Transverse colon (tissue), 4 donors: ENCODE measurements at places on chromosomes 5 and 9. TPM values are rescaled to one million over a fixed set of nuclear protein-coding genes. Genes with fewer than 3 reads are reported as not detected.

The PCDHGA9 gene
- total RNA-seq = 4.6 TPM

DNA sequence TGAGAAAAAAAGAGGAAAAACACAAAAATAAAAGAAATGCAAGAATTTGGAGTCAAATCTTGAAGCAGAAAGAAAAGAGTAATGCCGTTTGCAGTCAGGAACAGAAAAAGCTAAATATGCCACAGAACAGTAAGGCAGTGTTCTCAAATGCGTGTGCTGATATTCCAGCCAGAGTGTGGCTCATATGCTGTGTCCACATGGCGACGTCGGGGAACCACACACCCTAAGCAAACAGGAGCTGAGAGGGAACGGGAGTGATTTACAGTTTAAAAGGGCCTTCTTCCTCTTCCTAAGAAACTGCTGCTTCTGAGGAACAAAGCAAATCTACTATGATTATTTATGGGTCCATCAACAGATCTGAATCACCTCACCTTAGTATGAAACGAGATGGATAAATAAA lies 42.7 kb downstream of the DDX31 start:
- DNase-seq = peak; percentile 40

DNA sequence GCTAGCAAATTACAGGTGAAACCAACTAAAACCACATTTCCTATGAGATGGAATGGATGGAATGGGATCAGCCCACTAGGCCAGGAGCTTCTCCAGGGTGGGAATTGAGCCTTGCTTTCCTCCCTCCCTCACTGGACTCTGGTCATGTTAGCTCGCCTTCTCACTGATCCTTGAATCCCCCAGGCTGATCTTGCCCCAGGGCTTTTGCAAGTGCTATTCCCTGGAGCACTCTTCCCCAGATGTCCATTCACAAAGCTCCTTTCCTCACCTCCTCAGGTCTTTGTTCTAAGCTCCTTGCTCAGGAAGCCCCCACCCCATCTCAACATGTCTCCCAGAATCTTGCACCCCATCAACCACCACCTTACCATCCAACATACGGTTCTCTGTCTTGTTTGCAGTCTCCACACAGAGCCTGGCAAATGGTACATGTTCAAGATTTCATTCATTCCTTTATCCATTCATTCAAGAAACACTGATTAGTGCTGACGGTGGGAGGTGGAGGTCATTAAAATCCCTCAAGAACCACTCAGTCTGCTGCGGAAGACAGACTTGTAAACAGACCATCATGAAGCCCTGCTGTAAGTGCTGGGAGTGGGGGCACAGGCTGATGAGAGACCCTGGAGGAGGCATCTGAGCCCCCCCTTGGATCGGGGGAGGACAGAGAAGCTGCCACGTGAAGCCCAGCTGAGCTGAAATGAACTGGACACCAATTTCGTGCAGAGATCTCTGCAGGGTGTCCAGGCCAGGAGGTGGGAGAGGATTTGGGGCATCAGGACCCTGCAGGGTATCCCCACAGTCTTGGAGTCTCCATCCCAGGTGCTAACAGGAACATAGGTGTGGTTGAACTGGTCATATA lies 141.7 kb downstream of the BARX1 start:
- no peak for DNase-seq

DNA sequence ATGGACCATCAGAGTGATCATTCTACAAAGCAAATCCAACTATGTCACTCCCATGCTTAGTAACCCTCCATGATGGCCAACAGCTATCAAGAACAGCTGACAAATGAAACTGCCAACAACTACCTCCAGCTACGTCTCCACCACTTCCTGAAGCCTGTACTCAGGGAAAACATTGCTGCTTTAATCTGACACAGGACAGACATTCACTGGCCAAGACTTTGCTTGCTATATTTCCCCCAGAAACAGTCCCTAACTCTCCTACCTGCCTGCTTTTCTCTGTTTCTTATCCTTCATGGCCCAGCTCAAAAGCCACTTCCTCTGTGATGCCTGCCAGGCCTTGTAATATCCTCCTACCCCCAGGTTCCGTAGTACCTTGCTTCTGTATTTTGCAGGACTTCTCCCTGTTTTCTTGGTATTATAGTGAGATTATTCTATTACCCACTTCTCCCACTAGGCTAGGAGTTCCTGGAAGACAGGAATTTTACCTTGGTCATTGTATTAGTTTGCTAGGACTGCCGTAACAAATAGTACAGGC lies 14.7 kb upstream of the RAB14 start:
- DNase-seq = no peak

DNA sequence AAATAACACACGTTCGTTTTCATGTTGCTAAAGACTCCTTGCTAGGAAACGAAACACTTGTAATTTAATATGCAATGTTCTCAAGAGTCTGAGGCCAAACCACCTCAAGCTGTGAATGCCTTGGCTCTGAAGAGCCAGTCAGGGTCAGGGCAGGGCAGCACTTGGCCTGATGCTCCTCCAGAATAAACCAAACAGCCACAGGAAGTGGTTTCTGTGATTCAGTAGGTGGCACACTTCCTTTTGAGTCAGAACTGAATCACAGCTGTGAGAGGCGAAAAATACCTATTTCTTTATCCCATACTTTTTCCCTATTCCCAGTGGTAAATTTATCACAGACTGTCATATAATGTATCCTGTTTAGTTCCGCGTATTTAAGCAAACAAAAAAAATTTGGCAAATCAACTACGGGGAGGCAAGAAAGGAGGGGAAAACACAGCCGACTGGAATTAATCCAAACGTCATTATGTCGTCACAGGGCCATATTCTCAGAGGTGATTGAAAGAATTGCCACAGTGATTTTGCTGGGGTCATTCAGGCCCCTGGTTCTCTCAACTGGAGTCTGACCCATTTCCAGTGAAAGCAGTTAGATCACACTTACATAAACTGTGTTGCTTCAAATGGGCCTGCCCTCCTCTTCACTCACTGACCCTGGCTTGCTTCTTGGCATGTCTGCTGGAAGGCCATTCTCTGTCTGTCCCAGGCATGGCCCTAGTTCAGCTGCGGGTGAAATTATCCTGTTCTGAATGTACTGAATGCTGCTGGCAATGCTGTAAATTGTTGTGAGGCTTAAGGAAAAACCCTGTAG lies 71.2 kb downstream of the ARRDC3 start:
- DNase-seq = peak; percentile 61

GRCh38 chr5:72210888-72211678 lies 103.8 kb downstream of the MAP1B start:
- DNase-seq = peak; percentile 23

DNA sequence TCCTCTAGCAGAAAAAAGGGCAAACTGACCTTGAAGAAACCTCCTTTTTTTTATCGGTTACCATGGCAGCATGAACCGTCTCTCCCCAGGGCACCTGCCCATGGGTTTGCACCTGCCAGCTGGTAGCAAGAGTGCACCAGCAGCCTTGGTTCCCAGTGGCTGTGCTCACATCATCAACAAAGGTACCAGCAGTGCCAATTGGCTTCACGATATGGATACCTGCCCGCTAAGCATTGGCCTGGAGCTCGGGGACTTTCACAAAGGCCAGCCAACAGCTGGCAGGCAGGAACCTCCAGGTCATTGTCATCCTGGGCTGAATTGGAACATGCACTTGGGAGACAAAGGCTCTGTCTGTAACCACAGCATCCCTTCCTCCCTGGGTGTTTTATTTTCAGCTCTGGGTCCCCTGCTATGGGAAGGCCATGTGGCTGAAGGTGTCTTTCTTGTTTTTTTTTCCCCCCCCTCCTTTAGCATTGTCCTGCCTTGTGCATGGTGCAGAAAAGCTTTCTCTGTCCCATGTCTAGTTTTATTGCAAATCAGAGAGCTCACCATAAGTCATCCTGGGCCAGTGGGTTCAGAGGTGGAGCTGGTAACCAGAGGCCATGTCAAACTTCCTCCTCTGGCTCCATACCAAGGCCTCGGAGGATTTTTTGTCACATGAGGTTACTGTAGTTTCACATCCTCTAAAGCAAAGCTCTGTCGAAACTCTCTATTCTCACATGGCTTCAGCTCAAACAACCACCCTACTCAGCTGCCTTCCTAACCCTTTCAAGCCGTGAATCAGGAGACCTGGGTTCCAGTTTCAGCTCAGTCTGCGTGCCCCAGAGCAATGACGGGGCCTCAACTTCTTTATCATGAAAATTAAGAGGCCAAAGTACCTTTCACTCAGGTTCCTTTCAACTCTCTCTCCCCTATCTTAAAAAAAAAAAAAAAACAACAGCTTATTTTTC lies 145.5 kb upstream of the MAP3K1 start:
- DNase-seq = peak; percentile 71

DNA sequence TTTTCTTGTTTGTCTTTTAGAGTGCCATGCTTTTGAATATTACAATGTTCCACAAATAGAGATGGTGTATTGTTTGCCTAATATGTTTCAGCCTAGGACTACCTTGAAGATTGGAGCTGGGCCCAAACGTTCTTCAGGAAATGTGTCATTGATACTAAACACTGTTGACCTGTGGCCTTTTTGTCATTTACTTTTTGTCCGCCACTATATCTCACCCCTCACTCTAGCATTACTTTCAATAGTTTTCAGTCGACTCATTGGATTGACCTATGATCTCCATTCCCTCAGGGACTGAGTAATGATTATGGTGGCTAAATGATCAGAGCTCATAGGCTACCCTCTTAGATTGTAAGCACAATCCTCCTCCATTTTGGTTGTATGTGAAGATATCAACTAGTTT lies 115.8 kb downstream of the NUDT12 start:
- no peak for DNase-seq

GRCh38 chr9:37617161-37617560 lies 24.8 kb upstream of the TOMM5 start:
- DNase-seq = no peak

DNA sequence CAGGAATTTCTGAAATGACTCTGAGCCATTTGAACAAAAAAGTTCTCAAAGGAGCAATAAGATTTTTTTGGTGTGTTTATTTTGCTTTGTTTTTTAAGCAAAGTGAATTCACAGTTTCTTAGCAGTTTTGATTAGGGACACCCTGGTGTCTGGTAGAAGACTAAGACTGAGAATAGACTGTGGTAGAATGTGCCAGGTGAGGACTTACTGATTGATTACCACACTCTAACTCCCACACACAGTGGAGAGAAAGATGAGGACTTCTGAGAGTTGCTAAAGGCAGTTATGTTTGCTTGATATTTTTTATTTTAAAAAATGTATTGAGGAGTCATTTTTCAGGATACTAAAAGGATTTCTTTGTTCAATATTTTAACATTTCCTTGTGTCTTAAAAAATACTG lies 175.1 kb downstream of the CD180 start:
- no peak for DNase-seq

DNA sequence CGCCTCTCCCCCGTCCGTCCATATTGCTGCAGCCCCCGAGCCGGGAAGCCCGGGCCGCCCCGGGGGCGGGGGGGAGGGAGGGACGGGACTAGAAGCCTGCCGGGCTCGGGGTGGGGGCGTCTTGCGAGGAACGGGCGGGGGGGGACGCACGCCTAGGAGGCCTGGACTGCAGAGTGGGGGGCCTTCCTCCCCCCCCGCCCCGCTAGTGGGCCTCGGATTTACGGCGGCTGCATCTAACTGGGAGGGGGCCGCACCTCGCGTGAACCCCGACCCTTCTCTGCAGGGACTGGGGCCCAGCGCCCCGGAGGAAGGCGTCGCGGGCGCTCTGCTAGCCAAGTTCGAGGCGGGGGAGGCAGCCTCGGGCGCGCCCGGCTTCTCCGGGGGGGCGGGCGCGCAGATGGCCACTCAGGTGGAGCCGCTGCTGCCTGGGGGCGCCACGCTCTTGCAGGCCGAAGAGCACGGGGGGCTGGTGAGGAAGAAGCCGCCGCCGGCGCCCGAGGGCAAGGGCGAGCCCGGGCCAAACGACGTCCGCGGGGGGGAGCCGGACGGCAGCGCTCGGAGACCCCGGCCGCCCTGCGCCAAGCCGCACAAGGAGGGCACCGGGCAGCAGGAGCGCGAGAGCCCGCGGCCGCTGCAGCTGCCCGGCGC lies at the start of gene LARP1:
Gene LARP1, plus strand, starts transcription at position 17 of the 648 bp plus-strand sequence. Its CDS starts 381 bp downstream, at position 398.
- peak; percentile 42 for DNase-seq
